ENCODE measurements at places on chromosomes 16 and 17.
A peak's percentile ranks its signal among the peaks of the same experiment; 100 is the strongest.

DNA sequence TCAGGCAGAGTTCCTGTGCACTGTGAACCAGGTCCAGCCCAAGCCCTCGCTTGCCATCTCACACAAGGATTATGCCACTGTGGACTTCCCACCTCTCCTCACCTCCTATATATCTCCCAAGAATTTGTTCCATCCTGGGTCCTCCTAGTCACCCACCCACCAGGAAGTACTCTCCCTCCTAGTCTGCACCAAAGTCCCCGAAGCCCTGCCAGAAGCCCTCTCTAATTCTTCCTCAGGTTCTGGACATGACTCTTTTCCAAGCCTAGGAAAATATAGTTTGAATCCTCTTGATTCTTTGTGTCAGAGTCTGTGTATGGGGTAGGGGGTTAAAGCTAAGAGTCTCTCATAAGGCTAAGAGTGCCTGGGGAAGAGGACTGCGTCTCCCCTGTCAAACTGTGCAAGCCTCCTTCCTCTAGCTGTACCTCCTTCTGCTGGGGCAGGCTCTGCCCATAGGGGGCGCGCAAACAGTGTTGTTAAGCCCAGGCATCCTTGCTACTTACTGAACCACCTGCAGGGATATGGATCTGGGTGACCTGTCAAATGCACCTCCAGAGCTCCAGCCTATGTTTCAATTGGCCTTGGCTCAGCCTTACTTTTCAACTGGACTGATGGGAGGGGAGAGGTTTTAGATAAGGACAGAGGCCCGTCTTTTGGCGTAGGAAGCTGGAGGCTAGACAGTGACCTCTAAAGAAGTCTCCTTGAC, 16.6 kb upstream of the DLX4 start:
- DNase-seq, result peak; percentile 53

DNA sequence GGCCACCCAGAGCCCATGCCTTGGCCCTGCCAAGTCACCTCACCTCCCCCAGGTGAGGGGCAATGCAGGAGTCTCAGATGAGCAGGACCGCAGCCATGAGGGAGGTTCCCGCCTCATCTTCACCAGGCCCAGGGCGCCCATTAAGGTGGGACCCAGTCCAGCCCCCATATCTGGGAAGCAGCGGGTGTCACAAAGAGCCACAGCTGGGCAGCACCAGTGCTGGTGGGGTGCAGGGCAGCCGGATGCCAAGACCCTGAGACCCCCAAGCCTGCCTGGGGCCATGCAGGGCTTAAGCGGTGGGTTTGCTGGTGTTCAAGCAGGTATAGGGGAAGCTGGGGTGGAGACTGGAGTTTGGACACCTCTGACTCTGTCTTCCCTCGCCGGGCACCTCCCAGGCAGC, 237.8 kb upstream of the GSE1 start:
- no peak for DNase-seq

GRCh38 chr17:63276821-63277220, 169.3 kb downstream of the CYB561 start:
- DNase-seq, result no peak

DNA sequence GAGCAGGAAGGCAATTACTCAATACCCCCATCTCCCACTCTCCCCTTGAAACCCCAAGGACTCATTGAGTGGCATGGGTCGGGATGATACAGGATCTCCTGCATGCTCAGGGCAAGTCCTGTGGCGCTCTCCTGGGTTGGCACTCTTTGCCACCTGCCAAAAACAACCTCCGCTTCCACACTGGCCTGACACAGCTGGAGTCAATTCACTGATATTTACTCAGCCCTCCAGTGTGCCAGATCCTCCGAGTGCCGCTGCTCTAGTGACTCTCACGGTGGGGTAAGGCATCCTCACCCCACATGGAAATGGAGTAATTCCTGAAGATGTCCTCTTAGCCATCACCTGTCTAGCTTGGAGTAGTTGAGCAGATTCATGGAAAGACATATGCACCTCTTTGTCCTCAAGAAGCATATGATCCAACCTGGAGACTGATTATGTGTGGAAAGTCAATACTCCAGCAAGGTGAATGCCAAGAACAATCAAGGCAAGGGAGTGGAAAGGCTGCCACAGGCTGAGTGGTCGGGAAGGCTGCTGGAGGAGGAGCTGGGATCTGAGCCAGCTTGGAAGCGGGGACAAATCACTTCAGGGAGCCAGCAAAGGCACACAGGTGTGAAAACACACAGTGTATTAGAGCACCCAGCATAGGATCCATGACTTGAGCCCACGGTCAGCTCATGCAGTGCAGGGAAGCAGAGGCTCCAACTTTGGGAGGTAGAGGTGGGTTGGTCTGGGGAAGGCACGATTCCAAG, 12.6 kb upstream of the GOSR2 start:
- DNase-seq, result no peak

DNA sequence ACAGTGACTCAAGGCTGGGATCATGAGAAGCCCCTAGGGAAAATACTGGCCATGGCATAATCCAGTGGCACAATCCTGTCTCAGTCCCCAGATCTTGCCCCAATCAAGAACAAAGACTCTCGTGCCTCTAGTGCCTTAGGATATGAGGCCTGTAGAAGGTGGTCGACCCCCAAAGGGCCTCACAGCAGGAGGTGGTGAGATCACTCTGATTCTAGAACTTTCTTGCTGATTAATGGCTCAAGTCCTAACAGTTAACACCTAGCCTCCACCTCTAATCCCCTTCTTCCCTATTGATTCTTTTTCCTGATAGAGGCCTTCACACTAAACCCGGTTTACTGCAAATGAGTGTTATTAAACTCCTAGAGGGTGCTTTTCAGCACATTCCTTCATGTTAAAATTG, 176.8 kb downstream of the CCDC182 start:
- DNase-seq, result no peak

GRCh38 chr16:50627419-50627818, 53.7 kb downstream of the SNX20 start:
- peak; percentile 10 for DNase-seq

- DNase-seq, result no peak
Observed at GRCh38 chr17:75325348-75325747, 36.1 kb upstream of the SLC25A19 start.

DNA sequence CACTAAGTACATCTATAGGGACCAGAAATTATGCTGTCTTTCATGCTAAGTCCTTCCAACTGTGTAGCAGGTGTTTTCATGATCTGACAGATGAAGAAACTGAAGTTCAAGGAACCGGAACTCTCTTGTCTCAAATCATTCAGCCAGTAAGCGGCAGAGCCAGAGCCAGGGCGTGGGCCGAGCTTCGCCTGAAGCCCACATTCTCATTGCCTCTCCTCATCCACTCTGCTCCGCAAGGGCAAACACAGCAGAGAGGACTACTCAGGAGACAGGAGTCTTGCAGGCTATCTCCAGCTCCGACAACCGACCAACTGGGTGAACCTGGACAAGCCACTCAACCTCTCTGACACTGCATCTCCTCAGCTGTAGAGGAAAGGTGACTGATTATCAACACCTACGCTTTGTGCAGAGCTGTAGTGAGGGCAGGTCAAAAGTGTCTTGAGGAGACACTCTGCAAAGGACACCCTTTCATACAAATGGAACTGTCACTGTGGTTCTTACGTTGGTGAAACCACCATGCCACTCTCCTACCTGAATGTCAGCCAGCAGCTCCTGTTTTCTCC, 72.9 kb downstream of the CYTH1 start:
- no peak for DNase-seq

DNA sequence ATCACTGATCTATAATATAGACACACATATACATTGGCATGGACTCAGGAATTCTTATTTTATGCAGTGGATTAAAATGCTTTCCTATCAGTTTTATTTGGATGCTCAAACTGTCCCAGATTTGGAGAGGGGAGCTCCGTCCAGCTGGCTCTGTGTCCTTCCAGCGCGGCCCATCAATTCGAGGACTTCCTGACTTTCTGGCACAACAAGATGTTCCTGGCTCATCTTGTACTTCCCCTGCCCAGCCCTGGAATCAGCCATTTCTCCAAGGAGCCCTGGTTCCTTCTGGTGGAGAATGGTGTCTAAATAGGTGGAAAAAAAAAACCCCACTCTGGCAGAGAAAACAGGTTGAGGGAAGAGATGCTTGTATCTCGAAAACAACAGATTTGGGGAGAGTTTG, 94.5 kb downstream of the CRISPLD2 start:
- DNase-seq, result no peak

- no peak for DNase-seq
Observed at GRCh38 chr16:72860726-72861562, 187.0 kb downstream of the ZFHX3 start.

- DNase-seq, result no peak
Observed at GRCh38 chr17:56038131-56038530, 115.1 kb upstream of the ANKFN1 start.

DNA sequence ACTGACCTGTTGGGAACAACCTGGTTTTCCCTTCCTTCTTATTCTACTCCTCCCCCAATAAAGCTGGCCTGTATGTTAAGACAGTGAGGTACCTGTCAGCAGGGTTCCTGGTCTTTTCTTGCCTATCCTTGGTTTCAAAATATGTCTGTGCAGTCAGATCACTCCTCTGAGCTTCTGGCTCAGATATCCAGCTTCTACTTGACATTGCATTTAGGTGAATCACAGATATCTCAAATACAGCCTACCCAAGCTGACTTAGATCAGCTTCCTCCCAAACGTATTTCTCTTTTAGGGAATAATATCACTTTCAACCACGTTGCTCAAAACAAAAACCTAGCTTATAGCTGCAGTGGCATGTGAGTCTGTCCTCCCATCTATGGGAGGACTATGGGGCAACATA, 48.7 kb downstream of the TEX14 start:
- no peak for DNase-seq

- DNase-seq, result no peak
Observed at GRCh38 chr17:57788725-57789124, 43.6 kb upstream of the CCDC182 start.

- no peak for DNase-seq
Observed at GRCh38 chr16:49600536-49600935, 226.9 kb downstream of the C16orf78 start.

GRCh38 chr17:64974750-64975317, 55.6 kb upstream of the LRRC37A3 start:
- DNase-seq, result no peak

DNA sequence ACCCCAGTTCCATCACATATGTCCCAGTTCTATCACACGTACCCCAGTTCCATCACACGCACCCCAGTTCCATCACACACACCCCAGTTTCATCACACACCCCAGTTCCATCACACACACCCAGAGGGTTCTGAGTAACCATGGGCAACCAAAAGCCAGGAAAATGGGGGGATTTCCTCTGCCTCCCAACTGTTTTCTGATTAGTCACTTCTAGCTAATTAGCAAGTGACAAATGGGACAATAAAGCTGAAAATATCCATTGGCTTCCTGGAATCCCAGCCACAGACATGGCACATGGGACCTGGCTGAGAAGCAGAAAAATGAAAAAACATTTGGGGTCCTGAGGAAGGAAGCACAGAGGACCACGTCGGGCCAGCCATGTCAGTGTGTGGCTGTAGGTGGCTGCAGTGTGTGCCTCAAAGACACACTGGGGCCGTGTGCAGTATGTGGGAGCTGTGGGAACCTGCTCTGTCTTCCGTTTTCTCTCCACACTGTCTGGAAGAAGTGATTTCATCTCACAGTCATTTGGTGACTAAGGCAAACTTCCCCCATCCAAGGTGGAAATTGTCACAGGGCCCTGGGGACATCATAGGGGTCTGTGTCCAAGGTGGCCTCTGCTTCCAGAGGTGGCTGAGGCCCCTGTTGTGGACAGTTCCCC, 106.7 kb downstream of the CMIP start:
- DNase-seq, result no peak

- no peak for DNase-seq
Observed at GRCh38 chr16:78782572-78782971, 683.1 kb downstream of the WWOX start.

DNA sequence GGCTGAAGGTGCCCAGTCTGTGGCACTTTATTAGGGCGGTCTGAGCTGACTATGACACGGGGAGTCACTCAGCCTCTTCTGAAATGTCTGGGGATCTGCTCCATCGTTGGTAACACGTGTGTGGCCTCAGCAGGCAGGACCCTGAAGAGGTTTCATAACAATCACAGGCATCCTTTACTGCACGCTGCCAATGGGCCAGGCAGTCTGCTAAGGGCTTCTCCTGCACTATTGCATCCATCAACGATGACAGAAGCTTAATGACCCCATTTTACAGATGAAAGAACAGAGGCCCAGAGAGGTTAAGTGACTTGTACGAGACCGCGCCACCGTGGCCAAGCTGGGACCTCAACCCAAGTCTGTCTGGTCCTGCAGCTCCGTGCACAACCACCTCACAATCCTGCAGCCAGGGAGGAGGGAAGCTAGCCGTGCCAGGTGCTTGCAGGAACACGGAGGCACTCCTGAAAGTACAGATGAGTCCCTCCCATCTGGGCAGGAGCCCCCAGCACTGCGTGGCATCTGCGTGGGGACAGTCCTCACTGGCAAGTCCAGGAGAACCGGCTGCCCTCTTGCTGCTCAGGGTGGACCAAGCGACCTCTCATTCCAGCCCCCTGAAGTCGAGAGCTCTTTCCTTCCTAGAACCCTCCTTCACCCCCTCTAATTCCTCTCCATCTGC, 40.0 kb downstream of the RPH3AL start:
- no peak for DNase-seq

- DNase-seq, result no peak
Observed at GRCh38 chr17:60748204-60748603, 70.6 kb downstream of the BCAS3 start.

DNA sequence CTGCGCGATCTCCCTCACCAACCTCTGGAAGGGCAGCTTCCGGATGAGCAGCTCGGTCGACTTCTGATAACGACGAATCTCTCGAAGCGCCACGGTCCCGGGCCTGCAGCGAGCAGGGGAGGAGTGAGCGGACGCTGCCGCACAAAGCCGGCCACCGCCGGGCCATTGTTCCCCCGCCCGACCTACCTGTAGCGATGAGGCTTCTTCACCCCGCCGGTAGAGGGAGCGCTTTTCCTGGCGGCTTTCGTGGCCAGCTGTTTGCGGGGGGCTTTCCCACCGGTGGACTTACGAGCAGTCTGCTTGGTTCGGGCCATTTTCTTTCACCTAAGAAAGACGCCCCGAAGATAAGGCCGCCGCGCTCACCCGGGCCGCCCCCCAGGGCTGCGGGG, 5.8 kb upstream of the UNK start:
- no peak for DNase-seq

DNA sequence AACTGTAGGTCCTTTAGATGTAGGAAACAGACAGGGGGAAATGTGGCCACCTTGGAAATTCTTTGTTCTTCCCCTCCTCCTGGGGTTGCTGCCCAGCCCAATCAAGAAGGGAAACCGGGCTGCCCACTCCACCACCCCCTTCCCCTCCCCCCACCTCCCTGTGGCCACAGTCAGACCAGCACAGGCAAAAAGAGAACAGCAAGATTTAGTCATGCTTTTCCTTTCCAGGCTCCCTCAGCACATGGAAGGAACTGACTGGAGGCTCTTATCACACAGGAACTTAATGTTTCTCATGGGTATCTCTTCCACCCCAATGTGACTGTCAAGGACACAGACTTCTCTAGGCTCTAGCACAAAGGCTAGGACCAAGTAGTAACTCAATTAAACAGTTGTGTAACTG, 3.0 kb upstream of the CCL1 start:
- DNase-seq, result no peak

GRCh38 chr17:40819528-40820125, 2.8 kb downstream of the KRT10 start:
- no peak for DNase-seq
